ENCODE measurements at places on chromosomes 11 and 22.

DNA sequence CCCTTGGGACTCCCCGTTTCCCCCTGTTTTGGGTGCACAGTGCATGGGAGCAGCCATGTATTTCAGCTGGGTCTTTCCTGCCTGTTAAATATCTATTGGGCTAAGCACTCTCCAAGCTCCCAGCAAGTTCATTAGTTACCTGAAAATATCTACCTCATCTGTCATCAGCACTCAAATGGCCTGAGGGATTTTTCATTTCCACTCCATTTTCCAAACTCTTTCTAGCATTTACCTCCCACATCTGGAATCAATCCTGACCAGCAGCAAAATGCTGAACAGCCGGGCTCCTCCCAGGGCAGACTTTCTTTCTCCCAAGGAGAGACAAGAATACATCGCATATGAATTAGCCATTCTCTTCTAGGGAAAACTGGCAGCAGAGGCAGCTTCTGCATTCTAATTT is 273.5 kb upstream of the MPPED2 start:
- no peak for DNase-seq

DNA sequence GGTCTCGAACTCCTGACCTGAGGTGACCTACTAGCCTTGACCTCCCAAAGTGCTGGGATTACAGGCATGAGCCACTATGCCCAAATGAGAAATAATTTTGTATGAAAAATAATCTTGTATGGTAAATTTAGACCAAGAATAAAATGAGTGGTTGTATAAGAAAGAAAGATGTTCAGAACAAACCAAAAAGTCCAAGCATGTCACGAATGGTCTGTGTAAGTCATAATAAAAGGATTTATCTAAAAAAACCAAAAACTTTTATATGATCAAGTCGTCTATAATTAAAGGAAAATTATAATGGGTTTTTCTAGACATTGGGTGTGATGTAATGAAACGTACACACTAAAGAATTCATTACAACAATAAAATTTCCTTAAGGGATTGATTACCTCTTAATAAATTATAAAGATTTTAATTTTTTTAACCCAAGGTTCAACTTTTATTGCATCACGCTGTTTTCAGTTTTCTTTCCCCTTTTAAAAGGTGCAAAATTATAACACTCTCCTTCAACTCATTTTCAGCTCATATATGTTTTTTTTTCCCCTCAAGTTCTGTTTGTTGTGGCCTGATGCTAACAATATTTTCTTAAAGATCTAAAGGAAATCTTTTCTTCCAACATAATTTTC is 8.9 kb upstream of the AQP11 start:
- no peak for DNase-seq

GRCh38 chr11:3950996-3951660 is 95.7 kb downstream of the STIM1 start:
- DNase-seq: peak; percentile 46

GRCh38 chr22:49369726-49370626 is 457.7 kb downstream of the BRD1 start:
- no peak for DNase-seq

GRCh38 chr11:116837231-116838091 is at the start of gene APOA1:
TSS of gene APOA1 (minus strand) at chr11:116837622. CDS start at chr11:116837387, 235 bp downstream.
- DNase-seq: no peak

DNA sequence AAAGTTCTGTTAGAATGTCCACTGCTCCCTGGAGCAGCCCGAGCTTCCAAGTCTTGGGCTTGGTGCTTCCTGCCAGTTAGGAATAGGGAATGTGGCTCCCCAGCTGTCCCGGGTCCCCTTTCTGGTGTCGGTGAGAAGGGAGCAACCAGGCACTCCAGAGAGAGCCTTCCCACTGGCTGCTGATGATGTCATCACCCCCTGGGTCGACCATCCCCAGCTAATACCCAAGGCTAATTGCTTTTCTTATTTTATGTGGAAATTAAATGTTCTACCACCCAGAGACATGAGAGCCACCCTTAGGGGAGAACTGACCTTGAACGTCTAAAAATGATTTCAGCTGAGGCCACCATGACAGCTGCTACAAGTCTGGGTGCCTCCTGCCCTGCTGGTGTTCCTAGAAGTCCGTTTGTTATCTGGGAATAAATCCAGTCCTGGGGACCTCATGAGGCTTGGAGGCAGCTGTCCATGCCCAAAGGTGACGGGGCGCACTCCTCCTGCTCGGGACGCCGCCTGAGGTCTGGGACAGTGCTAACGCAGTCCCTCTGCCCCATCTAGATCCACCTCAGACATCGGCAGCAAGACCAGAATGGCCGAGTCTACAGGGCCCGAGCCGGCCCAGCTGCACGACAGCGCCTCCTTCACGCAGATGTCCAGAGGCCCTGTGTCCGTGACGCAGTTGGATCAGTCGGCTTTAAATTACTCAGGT is 42.3 kb downstream of the C11orf91 start:
- no peak for DNase-seq

- DNase-seq: no peak
Measured at GRCh38 chr11:7677071-7677470, 3.8 kb upstream of the CYB5R2 start.

DNA sequence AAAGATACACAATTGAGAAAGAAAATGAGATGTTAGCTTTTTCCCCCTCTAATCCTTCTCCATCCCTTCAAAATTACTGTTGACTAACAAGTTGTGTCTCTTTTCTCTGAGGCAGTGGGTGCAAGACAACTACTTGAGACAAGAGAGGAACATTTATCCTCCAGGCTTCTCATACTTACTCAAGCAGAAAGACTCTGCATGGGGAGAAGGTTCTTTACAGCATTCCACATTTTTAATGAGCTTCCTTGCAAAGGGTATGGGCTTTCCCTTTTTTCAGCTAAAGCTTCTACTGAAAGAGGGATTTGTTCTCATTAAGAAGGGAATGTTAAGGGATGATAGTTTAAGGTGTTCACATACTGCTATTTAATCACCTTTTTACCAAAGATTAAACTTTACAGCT is 47.8 kb downstream of the PAX6 start:
- no peak for DNase-seq

DNA sequence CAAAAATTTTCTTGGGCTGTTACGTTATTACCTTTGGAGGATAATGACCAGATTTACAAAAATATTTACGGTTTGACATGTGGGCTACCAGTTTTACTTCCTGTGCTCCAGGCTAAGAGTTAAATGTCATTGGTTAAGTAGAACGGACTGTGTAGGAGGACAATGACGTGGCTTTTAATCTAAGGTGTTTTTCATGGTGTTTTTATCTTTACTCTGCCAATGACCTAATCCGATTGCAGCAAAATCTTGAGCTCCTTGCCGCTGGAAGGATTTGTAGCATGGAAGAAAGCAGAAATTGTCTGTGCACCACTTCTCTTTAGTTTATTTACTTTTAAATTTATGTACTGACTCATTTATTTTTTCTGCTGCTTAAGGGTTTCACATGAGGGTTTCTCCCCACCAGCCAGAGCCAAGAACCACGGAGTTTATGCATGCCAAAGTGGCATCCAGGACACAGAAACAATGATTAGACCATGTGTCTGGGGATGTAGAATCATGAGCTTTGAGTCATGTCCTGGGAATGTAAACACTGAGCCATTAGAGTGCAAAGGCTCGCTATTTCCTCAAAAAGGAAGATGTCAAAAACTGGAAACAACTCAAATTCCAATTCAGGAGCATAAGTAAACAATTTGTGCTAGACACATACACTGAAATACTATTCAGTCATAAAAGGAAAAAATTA is 1.9 kb upstream of the CARD16 start:
- DNase-seq: peak; percentile 14

DNA sequence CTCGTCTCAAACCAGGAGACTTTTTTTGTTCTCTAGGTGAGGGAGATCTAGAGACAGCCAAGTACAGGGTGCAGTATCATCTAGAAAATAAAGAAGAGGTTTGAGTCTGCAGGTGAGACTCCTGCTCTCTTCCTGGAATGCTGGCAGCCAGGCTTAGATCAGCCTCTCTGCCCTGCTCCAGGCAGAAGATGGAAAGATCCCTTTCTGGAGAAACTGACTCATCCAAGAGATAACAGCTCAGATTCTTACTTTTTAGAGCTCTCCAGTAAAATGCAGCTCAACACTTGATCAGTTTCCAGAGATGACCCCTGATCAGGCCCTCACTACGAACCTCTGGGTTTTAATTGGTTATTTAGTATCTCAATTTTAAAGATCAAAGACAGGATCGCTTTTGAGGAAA is 44.6 kb upstream of the EHF start:
- no peak for DNase-seq

GRCh38 chr11:28537822-28538221 is 429.6 kb downstream of the METTL15 start:
- DNase-seq: no peak

GRCh38 chr11:108369064-108369463 is 98.3 kb downstream of the C11orf65 start:
- DNase-seq: no peak

All from CD4-positive, alpha-beta T cell treated with Interleukin-17A for 1 hour (primary cell).